ENCODE measurements at places on chromosomes 5 and 9.

DNA sequence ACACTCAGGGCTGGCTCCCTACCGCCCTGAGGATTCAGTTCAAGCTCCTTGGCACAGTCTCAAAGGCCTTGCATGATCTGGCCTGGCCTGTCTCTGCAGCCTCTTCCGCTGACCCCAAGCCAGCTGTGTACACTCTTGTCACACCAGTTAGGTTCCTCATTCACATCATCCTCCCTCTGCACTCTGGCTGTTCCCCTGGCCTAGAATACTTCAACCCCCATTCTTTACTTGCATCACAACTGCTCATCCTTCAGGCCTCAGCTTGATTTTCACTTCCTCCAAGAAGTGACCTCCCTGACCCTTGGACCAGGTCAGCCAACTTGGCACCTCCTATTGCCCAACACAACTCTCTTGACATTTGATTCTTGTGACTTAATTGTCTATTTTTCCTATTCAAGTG lies 18.9 kb upstream of the PFDN1 start:
- no peaks in the 10 kb centered on the region for H3K27me3 ChIP-seq
- DNase-seq = peak; percentile 36
- no peak overlapping the region for H3K4me3 ChIP-seq
- H3K27ac ChIP-seq = no peak overlapping the region

DNA sequence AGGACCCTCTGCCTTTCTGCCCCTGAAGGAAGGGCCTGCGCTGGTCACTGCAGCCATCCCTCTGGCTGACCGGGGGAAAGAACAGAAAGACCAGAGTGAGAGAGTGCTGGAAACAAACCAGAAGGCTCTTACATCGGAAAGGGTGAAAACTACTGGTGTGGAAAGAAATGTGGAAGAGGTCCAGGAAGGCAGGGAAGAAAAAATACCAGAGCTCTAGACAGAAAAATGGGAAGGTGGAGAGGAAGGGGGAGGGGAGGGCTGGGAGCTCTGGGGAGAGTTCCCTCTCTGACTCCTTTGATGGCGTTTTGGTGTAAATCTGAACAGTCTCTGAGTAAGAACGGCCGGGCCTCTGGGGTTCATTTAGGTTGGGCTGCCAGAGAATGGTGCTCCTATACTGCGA lies 47.7 kb downstream of the COL23A1 start:
- H3K36me3 ChIP-seq = no peaks in the 10 kb centered on the region
- H3K4me1 ChIP-seq = no peaks in the 10 kb centered on the region
- DNase-seq = no peak
- H3K4me3 ChIP-seq = no peak overlapping the region
- no peaks in the 10 kb centered on the region for H3K27me3 ChIP-seq

DNA sequence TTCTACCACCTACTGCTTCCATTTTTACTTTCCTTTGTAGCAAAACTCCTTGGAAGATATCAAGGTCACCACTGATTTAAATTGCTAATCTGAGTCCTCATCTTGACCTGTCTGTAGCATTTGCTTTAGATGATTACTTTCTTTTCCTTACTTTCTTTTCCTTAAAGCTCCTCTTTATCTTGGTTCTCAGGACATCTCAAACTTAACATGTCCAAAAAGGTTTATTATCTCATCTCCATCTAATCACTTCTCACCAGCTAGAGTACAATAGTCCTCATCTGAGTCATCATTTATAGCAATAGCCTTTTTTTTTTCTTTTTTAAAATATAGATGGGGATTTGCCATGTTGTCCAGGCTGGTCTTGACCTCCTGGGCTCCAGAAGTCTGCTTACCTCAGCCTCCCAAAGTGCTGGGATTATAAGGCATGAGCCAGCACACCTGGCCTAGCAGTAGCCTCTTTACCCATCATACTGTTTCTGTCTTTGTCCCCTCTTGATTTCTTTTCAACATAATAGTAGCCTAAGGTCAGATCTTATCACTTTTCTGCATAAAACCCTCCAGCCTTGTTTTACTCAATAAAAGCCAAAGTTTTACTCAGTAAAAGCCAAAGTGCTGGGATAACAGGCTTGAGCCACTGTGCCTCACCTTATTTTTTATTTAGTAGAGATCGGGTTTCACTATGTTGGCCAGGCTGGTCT lies 32.9 kb upstream of the GPR21 start:
- no peaks in the 10 kb centered on the region for H3K36me3 ChIP-seq
- no peak overlapping the region for H3K4me3 ChIP-seq
- peak overlapping the region; percentile 12 for H3K27ac ChIP-seq
- no peaks in the 10 kb centered on the region for H3K4me1 ChIP-seq
- no peaks in the 10 kb centered on the region for H3K27me3 ChIP-seq
- no peak for DNase-seq

DNA sequence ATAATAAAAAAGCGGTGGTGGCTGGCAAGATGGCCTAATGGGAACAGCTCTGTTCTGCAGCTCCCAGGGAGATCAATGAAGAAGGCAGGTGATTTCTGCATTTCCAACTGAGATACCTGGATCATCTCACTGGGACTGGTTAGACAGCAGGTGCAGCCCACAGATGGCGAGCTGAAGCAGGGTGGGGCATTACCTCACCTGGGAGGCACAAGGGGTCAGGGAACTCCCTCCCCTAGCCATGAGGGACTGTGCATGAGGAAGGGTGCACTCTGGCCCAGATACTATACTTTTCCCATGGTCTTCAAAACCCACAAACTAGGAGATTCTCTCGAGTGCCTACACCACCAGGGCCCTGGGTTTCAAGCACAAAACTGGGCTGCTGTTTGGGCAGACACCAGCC lies 45.6 kb upstream of the PTGER4 start:
- no peaks in the 10 kb centered on the region for H3K4me1 ChIP-seq
- no peaks in the 10 kb centered on the region for H3K36me3 ChIP-seq
- no peak overlapping the region for H3K27ac ChIP-seq

DNA sequence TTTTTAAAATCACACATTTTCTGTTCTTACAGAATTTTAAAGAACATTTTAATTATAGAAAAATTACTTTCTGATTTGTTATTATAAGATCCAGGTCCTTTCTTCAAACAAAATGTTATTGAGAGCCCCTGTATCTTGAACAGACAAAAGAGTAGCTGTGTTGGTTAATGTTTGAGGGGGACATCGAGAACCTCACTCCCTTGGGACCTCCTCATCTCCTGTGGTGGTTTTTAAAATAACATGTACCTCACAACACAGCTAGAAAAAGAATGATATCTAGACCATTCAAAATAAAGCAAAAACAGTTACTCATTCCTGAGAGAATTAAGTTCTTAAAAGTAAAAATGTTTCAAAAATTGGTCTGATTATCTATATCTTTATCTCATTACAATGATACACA lies 54.7 kb downstream of the VCAN start:
- H3K27me3 ChIP-seq = no peaks in the 10 kb centered on the region
- H3K36me3 ChIP-seq = no peaks in the 10 kb centered on the region
- no peak for DNase-seq

DNA sequence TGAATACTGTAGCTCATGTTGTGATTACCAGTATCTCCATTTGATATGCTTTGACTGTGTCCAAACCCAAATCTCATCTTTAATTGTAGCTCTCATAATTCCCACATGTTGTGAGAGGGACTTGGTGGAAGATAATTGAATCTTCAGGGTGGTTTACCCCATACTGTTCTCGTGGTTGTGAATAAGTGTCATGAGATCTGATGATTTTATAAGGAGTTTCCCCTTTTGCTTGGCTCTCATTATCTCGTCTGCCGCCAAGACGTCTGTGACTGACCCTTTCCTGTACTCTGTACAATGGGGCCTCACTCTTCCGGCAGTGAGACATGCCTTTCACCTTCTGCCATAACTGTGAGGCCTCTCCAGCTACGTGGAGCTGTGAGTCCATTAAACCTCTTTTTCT lies 59.3 kb downstream of the TRIO start:
- H3K27ac ChIP-seq = peak overlapping the region; percentile 84
- H3K27me3 ChIP-seq = no peaks in the 10 kb centered on the region
- H3K4me1 ChIP-seq = peaks cover 36% of the 10 kb centered on the region
- H3K36me3 ChIP-seq = no peaks in the 10 kb centered on the region
- H3K4me3 ChIP-seq = no peak overlapping the region

All from transverse colon (tissue), 4 donors.